ENCODE measurements at places on chromosomes 7 and 10. TPM values are rescaled to one million over a fixed set of nuclear protein-coding genes. Genes with fewer than 3 reads are reported as not detected.

The TMEM196 gene
- total RNA-seq, result not detected

The TACR2 gene
- total RNA-seq, result not detected

The PDK4 gene
- total RNA-seq, result not detected

The SLC29A4 gene
- total RNA-seq, result 0.73 TPM

GRCh38 chr10:107548301-107548700, 383.8 kb upstream of the SORCS1 start:
- DNase-seq, result no peak

- no peak for DNase-seq
Measured at GRCh38 chr7:96311967-96312366, 9.9 kb downstream of the SLC25A13 start.
